Hepatic stellate cell (primary cell): ENCODE measurements at places on chromosomes 16 and 17.

DNA sequence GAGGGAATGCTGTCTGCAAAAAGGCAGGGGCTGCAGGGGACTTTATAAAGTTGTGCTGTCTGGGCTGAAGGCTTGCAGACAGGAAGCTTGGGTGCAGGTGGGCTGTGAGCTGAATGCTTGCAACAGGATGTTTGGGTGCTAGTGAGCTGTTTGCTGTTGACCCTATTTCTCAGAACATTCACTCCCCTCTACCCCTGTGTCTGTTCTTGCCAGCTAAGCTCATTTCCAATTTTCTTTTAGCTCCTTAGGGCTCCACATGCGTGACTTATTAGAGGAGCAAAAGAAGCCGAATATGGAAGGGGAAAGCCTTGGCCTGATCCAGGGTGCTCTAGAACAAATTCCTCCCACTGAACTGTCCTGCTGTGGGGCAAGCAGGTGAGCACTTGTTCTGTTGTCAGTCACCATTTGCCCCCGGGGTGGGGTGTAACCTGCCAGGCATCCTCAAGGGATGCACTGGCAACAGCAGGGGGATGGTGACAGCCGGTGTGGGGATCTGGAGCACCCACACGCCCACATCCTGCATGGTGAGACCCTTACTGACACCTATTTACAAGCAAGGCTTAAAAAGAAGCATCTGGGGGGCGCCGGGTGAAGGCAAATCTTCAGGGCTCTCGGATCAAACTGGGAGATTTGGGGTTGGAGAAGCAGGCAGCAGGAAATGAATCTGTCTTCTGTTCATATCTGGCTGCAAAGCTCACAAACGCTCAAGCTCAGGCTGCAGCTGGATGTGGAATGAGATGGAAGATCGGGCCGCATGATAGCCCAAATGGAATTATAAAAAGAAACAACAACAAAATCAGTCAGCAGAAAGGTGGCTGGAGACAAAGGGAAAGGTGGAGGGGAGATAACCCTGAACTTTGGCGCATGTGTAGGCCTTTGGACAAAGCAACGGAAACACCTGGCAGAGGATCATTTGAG, 21.1 kb upstream of the NUP93 start:
- DNase-seq, result no peak

GRCh38 chr17:17161759-17162158, 44.4 kb downstream of the PLD6 start:
- no peak for DNase-seq

DNA sequence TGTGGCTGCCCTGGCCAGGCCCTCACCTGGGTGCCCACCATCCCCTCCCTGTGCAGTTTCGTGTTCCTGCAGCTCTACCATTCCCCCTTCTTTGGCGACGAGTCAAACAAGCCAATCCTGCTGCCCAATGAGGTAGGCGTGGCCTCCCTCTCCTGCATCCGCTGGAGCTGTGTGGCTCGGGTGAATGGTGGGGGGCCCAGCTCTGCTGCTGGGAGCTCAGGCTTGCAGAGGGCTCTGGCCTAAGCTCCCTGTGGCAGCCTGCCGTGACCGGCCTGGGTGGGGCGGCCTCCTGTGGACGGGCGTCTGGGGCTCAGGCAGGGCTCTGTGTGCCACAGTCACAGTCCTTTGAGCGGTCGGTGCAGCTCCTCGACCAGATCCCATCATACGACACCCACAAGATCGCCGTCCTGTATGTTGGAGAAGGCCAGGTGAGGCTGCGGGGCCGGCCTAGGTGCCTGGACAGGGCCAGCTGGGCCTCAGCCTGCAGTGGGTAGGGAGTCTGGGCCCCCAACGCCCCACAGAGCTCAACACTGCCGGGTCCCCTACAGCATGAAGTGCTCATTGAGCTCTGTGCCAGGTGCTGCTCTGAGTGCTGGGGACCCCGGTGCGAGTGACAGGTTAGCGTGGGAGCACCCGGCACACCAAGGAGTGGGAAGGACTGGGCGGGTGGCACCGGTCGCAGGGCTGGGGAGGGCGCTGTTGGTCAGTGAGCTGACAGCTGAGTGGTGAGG, 37.3 kb downstream of the TSC2 start:
- no peak for DNase-seq

GRCh38 chr16:13335879-13336278, 434.5 kb downstream of the SHISA9 start:
- DNase-seq, result no peak

DNA sequence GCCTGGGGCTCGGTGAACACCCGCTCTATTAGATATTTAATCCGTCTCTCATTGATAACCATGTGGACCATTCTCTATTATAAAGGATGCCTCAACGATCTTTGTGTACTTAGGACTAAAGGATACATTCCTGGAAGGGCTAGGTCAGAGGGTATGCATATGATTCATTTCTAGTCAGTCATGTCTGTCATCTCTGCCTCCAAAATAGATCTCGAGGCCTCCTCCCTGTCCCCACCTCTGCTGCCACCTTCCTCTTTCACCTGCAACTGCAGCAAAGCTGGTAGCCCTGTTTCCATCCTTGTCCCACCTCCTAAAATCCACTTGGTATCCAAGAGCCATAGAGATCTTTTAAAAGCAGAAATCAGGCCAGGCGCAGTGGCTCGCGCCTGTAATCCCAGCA, 121.5 kb downstream of the KATNIP start:
- no peak for DNase-seq

- no peak for DNase-seq
Observed at GRCh38 chr16:8713635-8714172, 39.3 kb downstream of the ABAT start.

- DNase-seq, result no peak
Observed at GRCh38 chr17:17401271-17401781, 75.5 kb upstream of the MED9 start.

DNA sequence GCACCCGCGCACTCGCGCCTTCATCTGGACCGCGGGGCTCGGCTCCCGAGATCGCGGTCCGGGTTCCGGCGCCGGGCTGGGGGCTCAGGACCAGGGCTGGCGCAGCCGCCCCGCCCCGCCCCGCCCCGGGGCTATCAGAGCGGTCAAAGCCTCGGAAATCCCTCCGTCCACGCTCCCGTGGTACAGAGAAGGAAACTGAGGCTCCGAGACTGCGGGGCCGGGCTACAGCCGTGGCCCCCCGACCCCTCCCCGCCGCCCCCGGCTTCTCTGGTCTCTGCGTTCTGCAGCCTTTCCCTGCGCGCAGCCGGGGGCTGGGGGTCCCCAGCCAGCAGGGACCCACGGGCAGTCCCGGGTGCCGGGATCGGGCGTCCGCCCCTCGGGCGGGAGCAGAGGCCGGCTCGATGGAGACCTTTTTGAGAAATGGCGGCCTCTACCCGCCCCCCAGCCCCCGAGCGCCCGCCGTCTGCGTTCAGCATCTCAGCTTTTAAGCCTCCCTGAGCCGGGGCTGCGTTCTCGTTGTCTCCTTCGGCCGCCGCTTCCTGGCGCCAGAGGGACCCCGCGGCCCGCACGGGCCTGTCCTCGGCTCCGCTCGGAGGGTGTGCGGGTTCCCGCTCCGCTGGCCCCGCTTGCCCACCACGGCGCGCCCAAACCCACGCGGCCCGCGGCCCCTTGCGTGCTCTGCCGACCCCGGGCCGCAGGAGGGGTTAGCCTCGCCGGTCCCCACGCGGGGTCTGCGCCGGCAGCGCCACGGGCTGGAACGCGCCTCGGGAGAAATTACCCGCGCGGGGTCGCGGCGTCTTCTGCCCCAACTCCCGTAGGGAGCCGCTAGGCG, 1.5 kb upstream of the NPTX1 start:
- DNase-seq, result peak; percentile 90

DNA sequence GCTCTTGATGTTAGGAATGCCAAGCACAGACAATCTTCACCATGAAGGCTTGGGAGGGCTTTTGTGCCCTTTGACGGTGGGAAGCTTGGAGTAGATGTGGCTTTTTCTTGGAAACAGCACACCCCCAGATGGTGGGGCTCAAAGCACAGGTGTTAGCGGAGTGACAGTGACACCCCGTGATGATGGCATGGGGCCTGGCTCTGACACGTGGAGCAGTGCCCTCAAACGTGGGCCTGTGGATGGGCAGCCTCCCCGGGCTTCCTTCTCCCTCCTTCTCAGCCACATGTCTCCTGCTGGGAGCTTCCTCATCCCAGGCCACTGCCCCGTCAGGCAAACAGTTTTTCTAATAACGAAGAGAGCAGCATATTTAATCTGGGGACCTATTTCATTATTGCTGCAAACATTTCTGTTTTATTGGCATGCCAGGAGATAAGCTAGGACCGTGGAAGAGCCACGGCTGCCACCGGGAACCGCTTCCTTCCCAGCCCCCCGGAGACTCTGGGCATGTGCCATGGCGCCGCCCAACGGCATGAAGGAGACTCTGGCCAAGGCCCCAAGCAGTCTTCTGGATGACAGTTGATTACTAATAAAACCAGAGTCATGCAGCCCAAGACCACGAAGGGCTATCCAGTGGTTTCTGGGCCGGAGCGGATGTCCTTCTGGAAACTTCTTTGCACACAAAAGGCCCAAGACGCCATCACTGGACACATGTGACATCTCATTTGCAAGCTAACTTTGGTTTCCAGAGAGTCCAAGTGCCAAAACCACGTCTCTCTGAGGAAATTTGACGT, 280.3 kb upstream of the FOXF1 start:
- DNase-seq, result no peak
